Uterine smooth muscle cell (primary cell): ENCODE measurements at places on chromosomes 13 and 19. TPM values are rescaled to one million over a fixed set of nuclear protein-coding genes. Genes with fewer than 3 reads are reported as not detected.

LGALS7 gene
- total RNA-seq, result not detected in 2 replicates

U2AF1L4 gene
- total RNA-seq, result 6.1 and 8.9 TPM in 2 replicates

CHAF1A gene
- 10.1 and 29.7 TPM in 2 replicates for total RNA-seq

RNF17 gene
- total RNA-seq, result 0.12 TPM in 1 of 2 replicates, not detected in the other

ONECUT3 gene
- total RNA-seq, result not detected in 2 replicates

HRC gene
- not detected in 2 replicates for total RNA-seq

LILRA6 gene
- not detected in 2 replicates for total RNA-seq

TFDP1 gene
- total RNA-seq, result 53.5 and 97.5 TPM in 2 replicates

NLRP9 gene
- not detected in 2 replicates for total RNA-seq

ADGRE1 gene
- not detected in 2 replicates for total RNA-seq

KCNJ14 gene
- 0.33 and 0.37 TPM in 2 replicates for total RNA-seq

PSENEN gene
- 8.6 and 12.1 TPM in 2 replicates for total RNA-seq

CYP2A7 gene
- total RNA-seq, result not detected in 2 replicates

SLC1A6 gene
- total RNA-seq, result under 0.01 TPM in 1 of 2 replicates, not detected in the other

EHD2 gene
- total RNA-seq, result 126 and 164 TPM in 2 replicates

KLF1 gene
- not detected in 2 replicates for total RNA-seq

MUC16 gene
- under 0.01 TPM in 2 replicates for total RNA-seq

MRPS12 gene
- total RNA-seq, result 31.9 and 41.2 TPM in 2 replicates

OBI1 gene
- total RNA-seq, result 14.1 and 25.7 TPM in 2 replicates
